ENCODE measurements at places on chromosomes 6 and 20.
A peak's percentile ranks its signal among the peaks of the same experiment; 100 is the strongest.

- DNase-seq, result peak; percentile 52
Measured at GRCh38 chr6:33279971-33280511, 3.1 kb downstream of the B3GALT4 start.

DNA sequence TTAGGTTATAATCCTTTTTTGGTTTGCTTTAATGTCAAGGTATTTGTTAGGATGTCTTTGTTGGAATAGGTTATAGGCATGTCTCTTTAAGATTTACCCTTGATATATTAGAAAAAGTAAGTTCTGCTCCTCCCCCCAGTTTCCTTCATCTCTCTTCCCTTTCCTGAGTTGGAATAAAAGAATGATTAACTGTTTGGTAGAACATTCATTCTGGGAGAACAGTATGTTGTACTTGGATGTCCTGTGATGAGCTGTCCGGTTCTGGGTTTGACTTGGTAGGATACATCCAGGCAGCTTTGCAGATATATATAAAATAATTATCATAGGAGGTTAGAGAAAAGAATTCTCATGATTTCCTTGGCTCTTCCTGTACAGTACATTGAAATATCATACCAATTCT, 199.6 kb upstream of the RREB1 start:
- no peak for DNase-seq

DNA sequence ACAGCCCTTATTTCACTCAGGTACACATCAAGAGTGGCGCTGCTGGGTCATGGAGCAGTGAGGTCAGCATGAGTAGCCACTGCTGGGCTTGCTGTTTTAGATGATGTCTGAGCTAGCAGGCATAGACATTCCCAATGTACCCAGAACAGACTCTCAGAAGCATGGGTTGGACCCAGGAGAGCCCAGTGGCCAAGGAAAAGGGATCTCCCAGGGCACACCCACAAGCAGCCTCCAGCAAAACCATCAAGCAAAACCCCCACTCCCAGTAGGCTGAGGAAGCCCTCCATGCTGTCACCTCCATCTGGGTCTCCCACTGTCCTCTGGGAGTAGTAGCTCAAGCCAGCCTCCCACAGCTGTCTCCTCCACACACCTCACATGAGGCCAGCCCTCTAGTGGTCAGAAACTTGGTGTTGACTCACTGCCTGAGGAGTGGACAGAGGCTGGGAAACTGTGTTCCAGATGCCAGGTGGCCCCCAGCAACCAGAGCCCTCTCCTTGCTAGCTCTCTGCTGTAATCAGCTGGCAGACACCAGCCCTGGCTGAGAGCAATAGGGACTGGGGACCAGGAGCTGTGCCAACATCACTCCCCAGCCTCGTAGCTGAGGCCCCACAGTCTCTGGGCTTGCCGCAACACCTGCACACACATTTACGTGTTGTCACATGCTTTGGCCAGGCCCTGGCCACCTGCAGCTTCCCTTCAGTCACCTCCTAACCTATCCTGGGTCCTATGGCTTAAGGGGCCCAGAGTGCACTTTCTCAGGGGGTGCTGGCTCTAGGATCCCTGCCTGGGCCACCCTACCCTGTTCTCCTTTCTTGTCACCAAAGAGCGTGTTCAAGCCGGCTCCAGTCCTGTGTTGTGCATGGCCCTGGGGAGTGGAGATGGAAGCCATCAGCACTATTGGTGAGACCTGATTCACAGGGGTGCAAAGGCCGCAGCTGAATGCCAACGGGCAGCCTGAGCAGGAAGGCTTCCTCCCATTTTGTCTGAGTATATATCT, 1.9 kb upstream of the AP5S1 start:
- peak; percentile 67 for DNase-seq

- no peak for DNase-seq
Measured at GRCh38 chr20:1720845-1721475, 63.4 kb upstream of the SIRPG start.

- no peak for DNase-seq
Measured at GRCh38 chr6:26598267-26598666, 1.5 kb downstream of the ABT1 start.

- no peak for DNase-seq
Measured at GRCh38 chr6:53710788-53711187, 45.2 kb upstream of the KLHL31 start.

- no peak for DNase-seq
Measured at GRCh38 chr20:58099956-58100730, 128.3 kb downstream of the ANKRD60 start.

DNA sequence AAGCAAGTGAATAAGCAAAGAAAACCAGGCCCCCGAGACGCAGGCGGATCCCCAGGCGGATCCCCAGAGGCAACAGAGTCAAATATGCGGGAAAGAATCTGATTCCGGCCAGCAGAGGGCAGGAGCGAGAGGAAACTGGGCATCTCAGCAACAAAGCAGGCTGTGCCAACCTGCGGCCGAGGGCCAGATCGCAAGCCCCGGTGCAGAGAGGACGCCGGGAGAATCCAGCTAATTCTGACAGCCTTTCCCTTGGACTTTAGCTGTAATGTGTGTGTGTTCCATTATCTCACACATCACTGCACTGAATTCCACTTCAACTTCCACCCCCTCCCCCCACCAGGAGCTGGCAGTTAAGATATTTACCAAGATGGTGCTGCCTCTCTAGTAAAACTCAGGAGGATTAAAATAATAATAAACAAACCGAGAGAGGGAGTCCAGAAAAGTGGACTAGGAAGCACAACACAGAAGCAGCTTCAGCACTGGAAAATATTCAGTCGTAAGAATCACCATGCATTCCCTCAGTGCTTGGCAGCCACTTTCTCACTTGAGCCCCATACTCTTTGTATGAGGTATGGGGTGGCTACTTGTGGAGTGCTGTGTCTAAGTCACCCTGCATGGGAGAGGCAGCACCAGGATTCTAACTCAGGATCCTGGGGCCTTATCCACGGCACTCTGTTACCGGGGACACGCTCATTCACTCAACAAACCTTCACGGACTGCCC, 66.2 kb upstream of the SNX9 start:
- DNase-seq, result peak; percentile 87

- no peak for DNase-seq
Measured at GRCh38 chr6:161360520-161360919, 86.7 kb upstream of the AGPAT4 start.

DNA sequence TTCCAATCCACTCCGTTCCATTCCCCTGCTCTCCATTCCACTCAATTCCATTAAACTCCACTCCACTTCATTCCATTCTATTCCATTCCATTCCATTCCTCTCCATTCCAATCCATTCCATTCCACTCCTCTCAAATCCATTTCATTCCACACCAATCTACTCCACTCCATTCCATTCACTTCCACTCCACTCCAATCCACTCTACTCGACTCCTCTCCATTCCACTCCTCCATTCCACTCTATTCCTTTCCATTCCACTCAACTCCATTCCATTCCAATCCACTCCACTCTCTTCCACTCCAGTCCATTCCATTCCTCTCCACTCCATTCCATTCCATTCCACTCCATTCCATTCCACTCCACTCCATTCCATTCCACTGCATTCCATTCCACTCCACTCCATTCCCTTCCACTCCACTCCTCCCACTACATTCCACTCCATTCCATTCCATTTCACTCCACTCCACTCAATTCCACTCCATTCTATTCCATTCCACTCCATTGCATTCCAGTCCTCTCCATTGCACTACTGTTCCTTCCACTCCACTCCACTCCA, 22.6 kb upstream of the DEFB125 start:
- DNase-seq, result no peak
